Activated gamma-delta T cell (primary cell): ENCODE measurements at places on chromosomes 7 and 10.

- no peak for DNase-seq
These were observed 36.8 kb downstream of the CCM2 start for GRCh38 chr7:45036796-45037195.

DNA sequence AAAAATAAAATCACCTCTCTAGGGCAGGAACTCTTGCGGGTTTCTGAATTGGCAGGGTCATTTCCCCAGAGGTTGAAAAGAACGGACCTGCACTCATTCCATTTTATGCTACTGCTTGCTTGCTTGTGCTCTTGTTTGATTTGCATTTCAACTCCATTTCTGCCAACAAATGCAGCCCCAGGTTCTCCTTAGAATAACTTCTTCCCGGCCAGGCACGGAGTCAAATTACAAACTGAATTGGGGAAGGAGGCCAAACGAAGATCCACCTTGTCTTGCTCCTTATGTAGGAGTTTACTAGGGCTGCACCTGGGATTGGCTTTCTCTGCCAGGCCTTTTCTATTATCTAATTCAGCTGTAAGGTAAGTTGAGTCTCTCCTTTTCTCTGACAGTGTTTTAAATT is 79.6 kb downstream of the HGF start:
- no peak for DNase-seq

DNA sequence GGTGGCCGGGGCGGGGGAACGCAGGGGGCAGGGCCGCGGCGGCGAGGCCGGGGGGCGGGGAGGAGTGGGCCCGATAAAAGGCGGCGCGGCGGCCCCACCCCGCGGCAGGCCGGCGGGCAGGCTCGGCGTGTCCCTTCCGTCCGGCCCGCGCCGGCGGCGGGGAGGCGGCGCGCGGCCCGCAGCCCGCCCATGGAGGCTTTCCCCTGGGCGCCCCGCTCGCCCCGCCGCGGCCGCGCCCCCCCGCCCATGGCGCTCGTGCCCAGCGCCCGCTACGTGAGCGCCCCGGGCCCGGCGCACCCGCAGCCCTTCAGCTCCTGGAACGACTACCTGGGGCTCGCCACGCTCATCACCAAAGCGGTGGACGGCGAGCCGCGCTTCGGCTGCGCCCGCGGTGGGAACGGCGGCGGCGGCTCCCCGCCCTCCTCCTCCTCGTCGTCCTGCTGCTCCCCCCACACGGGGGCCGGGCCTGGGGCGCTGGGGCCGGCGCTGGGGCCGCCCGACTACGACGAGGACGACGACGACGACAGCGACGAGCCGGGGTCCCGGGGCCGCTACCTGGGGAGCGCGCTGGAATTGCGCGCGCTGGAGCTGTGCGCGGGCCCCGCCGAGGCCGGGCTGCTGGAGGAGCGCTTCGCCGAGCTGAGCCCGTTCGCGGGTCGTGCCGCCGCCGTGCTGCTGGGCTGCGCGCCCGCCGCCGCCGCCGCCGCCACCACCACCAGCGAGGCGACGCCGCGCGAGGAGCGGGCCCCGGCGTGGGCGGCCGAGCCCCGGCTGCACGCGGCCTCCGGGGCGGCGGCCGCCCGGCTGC is at the start of gene NANOS1:
Gene NANOS1, plus strand, starts transcription at position 102 of the 808 bp plus-strand sequence. Its CDS starts 88 bp downstream, at position 190.
- no peak for DNase-seq

GRCh38 chr7:20519645-20520044 is 95.8 kb upstream of the ABCB5 start:
- no peak for DNase-seq

DNA sequence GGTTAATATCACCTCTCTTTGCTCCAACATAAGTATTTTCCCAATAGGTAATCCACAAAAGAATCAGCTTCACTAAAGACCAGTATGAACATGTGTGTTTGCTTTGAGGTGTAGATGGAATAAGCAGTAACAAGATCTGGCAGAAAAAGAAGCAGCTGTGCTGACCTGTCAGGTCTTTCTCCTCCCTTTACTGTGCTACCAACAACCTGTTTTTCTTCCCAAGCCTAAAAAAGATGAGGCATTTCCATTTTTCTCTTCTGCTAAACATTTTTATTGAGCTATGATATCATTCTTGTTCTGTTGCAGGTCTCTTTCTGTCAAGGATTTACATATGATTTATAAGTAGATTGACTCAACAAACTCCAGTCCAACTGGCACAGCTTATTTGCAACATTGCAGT is 315.2 kb upstream of the GLI3 start:
- no peak for DNase-seq

DNA sequence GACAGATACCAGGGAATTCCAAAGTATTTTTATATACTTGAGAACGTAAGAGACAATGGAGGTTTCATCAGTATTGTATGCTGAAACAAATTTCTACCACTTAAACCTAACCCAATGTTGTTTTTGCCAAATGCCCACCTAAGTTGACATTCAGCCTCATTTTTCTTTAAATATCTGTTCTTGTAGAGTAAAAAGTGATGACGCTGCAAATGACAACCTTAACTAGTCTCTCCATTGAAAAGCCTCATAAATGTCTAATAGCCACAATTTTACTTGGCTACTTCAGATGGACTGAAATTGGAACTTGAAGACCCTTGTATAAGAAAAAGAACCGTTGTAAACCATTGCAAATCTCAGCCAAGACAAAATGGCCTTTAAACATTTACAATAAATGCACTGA is 176.9 kb downstream of the CRPPA start:
- DNase-seq, result no peak

DNA sequence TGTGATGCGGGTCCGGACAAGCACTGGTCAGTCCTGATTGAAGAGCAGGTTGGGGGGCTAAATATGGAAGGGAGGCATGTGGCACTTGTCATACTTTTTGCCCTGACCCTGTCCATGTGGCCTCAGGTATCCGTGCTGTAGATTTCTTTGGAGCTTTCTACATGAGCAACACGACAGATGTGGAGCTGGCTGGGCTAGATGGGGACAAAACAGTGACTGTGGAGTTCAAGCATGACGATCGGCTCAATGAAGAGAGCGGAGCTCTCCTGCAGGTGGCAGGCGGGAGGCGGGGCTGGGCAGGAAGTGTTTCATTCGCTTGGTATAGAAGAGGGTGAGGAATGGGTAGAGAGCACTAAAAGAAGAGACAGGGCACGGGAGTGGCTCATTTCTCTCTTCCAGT is 13.0 kb upstream of the CHCHD1 start:
- peak; percentile 34 for DNase-seq

DNA sequence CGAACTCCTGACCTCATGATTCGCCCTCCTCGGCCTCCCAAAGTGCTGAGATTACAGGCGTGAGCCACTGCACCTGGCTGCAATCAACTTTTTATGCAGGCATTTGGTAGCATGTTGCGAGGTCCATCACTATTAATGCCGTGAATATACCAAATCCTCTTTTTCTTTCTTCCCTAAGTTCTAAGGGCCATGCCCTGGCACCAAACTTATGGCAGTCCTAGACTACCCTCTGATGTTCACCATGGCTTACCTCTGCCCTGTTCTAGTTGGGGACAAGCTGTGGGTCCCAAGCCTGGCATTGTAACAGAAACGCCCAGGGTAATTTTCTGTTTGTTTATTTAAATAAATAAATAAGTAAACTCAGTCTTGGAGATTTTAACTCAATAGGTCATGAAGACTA is 13.3 kb downstream of the PRSS2 start:
- DNase-seq, result no peak

- DNase-seq, result peak; percentile 25
These were observed 452 bp downstream of the ATE1 start for GRCh38 chr10:121927318-121927840.

- DNase-seq, result no peak
These were observed 83.5 kb downstream of the IDE start for GRCh38 chr10:92490387-92490786.

GRCh38 chr7:2477447-2478398 is 1.5 kb upstream of the GRIFIN start:
- DNase-seq, result peak; percentile 36

DNA sequence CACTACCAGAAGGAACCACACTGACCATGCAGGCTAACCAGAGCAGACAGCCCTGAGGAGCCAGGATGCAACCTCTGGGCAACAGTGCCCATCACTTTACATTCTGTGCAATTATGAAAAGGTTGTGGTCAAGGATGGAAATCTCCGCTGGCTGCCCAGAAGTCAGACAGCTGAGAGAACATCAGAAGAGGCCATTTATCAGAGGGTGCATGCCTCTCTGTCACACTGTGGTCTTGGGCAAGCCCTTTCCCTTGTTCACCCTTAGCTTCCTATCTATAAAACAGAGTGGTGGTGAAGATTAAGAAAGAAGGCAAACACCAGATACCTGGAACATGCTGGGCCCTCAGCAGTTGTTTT is 120.7 kb upstream of the GDF10 start:
- no peak for DNase-seq

DNA sequence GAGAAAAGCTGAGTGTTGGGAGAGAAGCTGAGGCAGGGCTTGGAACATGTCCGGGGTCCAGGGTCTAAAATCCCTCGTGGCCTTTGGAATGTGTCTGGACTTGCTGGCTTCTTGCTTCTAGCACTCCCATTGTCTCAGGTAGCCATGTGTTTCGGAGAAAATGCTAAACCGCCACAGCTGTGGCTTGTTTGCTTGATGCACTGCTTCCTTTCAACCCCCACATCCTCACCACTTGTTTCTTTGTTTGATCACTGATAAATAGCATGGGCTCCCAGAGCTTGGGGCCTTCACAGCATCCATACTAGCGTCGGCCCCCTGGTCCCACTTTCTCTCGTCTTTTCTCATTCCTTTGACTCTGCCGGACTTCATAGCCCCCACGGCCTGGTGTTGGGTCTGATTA is 102.7 kb downstream of the ANKRD26 start:
- no peak for DNase-seq

DNA sequence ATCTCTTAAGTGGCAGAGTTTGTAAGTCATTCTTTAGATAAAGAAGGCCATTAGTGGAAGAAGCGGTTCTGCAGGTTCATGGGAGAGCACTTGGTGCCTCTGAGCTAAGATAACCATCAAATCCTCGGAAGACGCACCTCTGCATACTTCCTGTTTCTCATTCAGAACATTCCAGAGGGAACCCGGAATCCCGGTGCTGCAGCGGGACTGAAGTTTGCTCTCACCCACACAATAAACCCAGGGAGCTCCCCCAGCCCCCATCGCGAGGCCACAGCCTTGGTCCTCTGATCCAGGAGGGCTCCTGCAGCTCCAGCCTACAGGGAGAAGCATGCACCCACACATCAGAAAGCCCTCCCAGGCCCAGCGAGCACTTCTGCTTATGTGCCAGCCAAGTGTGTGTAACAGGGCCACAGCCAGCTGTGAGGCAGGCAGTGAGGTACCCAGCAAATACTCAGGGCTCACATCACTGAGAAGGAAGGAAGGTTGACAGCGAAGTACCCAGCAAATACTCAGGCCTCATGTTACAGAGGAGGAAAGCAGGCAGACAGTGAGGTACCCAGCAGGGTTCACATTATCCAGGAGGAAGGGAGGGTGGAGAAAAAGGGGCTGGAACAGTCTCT is 142.4 kb downstream of the DIP2C start:
- no peak for DNase-seq

- DNase-seq, result no peak
These were observed 1.9 kb downstream of the UBE2H start for GRCh38 chr7:129950933-129951225.

GRCh38 chr10:12499076-12499986 is 150.0 kb downstream of the CAMK1D start:
- no peak for DNase-seq

- no peak for DNase-seq
These were observed 28.7 kb upstream of the CALU start for GRCh38 chr7:128710481-128710880.

DNA sequence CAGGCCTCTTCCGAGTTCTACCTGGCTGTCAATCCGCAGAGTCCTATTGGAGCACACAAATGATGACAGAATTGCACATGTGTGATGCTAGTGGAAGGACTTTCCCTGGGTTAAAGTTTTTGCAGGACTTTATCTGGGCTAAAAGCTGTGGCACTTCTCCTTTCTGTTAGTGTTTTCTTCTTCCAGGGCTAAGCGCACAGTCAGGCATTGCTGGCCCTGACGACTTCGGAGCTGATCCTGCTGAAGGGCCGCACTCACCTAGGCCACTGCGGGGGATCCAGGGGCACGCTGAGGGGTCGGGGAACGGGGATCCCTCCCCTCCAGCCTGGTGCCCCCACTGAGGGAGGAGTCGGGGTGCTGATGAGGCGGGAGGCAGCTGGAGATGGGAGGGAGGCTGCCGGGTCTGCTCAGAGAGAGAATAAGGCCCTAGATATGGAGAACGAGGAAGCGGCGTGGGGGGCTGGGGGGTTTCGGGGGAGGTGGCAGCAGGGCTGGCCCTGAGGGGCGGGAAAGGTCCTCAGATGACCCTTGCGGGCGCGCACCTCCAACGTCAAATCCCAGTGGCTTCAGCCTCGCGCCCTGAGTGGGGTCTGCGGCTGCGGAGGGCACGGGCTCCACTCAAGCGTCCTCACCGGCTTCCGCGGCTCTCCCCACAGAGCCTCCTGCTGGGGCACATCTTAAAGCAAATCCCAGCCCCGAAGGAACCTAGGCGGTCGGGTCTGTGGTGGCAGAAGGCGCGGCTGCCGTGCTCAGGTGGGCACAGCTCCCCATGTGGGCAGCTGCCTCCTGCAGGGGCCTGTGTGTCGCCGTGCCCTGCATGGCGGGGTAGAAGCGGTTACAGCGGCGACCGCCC is 30.9 kb downstream of the AGR3 start:
- no peak for DNase-seq

DNA sequence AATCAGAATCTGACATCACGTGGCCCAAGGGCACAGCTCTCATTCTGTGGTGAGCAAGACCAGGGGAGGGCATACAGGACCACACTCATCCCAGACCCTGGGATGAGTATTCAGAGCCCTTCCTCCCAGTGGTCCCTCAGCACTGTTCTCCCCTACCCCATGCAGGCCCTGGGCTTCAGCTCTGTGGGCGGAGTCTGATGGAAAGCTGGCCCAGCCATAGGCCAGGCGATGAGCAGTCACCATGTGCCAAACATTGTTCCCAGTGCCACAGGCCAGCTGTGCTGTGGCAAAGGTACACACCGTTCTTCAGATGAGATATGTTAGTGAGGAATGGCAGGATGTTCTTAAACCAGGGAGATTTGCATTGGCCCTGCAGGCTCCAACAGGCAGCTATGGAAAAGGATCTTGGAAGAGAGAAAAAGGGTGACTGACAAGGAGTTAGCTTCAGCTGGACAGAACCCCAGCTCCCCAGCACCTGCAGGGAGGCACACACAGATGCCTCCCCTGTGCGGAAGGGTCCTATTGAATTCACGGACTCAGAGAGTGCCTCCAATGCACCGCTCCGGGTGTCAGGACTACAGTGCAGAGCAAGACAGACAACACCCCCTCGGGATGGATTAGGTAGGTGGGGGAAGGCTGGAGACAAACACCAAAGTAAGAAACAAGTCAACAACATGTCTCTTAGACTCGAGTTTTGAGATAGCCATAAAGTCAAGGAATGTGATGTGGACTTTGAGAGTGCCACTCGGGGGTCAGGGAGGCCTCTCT is 596.0 kb upstream of the MGMT start:
- DNase-seq, result no peak

DNA sequence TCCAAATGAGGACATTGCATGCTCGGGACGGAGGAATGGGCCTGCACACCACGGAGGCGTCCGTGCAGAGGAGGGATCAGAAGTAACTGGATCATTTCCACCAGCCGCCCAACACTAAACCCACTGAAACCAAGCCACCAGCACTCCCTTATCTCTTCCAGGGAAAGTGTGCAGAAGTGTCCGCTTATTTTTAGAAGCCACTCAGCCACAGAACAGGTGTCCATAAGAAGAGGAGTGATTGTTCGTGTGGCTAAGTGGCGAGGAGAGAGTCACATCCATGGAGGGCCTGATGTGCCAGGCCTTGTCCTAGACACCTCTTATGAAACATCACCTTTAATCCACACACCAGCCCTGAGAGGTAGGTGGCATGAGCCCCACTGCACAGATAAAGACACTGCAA is 407.9 kb upstream of the NPVF start:
- DNase-seq, result no peak

- no peak for DNase-seq
These were observed 57.9 kb downstream of the MTPN start for GRCh38 chr7:135919071-135919841.
